ENCODE measurements at places on chromosomes 1 and 21.

DNA sequence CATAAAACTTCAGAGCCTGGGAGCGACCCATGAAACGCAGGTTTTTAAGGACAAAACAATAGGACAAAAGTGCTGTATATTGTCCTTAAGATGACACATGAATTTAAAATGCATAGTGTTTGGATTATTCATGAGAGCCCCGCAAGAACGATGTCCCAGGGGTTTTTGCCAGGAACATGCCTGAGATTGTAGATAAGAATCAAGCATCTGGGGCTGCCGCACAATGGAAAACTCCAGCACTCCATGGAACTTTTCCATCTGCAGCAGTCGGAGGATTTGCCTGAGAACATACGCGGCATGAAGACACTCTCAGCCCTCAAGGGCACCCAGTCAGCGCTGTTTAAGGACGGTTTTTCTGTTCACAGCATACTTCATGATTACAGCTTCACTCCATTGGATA, 5.3 kb upstream of the ERG start:
- DNase-seq = peak; percentile 85

GRCh38 chr1:87993051-87993450, 664.4 kb downstream of the LMO4 start:
- DNase-seq = no peak

DNA sequence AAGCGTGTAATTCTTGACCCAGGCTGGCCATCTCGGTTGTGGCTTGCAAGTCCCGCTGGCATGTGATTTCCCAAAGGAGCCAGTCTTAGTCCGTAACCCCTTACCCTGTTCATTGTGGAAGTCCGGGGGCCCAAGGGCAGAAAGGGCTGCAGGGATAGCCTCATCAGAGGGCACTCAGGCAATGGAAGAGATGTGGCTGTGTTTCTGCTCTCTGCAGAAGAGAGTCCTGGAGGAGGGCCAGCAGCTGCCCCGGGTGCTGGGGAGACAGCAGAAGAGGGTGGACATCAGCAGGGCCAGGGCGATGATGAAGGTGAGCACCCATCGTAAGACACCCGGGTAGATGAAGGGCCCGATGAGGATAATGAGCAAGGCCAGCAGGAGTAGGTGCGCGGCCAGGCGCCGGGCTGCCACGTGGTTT, 830 bp downstream of the RNF186 start:
- no peak for DNase-seq

GRCh38 chr1:147892731-147893214, 9.8 kb upstream of the GJA8 start:
- DNase-seq = peak; percentile 52

DNA sequence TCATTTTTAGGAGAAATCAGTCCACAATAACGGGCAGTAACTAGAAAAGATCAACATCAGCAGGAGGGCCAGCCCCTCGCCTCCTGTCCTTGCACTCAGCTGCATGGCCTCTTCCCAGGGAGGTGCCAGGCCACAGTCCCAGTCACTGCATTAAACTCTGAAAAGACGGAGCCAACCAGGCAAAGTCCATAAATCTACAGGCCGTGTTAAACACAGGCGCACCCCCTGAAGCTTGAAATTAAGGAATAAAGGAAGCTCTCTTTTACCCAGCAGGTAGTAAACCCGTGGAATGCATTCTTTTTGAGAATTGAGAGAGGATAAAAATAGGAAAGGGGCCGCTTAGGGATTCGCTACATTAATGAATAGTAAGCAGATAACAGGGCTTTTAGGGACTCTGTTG, 18.4 kb downstream of the H6PD start:
- no peak for DNase-seq

DNA sequence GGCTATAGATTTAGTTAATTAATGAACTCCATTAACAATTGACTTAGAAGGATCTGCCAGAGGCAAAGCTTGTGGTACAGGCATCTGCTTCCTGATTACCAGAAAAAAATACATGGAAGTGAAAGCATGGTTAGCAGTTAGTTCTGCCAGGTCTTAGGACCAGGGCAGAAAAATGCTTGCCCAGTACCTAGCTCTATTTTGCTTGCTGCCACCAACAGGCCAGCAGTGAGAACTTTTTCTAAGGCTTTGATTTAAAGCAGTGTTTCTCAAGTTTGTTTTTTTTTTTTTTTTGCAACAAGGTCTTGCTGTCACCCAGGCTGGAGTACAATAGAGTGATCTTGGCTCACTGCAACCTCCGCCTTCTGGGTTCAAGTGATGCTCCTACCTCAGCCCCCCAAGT, 16.4 kb upstream of the MTF1 start:
- no peak for DNase-seq

- peak; percentile 41 for DNase-seq
These were observed 30.4 kb downstream of the RAP1GAP start for GRCh38 chr1:21638531-21639341.

DNA sequence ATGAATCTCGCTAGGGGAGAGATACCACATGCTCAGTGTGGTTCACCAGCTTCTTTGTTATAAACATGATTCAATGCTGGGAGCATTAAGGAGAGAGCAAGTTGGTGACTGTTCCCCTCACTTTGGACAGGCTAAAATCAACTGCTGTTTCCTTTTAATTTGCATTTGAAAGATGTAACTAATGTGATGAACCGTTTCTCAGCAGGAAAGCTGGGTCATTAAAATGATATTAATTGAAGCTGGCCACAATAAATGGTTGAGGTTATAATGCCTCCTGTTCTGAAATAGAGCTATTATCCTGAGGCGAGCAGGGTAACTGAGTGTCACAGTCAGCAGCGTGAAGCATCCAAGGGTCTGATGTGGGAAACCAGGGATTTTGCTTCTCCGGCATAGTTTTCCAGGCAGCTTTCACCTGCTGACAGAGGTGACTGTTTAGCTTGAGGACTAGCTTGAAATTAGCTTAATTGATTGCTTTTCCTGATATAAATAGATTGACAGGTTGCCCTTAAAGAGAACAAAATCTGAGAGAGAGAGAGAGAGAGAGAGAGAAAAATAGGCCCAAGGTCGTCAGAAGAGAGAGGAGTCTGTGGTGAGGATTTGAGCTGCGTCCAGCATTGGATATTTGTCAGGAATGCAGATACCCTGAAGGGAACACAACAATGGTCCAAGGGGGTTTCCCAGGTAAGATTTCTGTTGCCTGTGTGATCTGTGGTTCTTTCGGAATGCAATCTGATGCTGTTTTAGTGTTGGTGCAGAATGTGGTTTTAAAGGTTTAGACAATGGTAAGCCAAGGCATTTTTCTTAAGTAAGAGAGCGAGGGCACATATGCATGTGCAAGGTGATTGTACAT, 209.7 kb downstream of the PATJ start:
- peak; percentile 16 for DNase-seq

GRCh38 chr1:197062692-197063091, 4.4 kb downstream of the F13B start:
- DNase-seq = no peak
